Upper lobe of left lung (tissue), 6 donors: ENCODE measurements at places on chromosomes 12 and 14. TPM values are rescaled to one million over a fixed set of nuclear protein-coding genes. Genes with fewer than 3 reads are reported as not detected.
A peak's percentile ranks its signal among the peaks of the same experiment; 100 is the strongest.

DBX2 gene
- total RNA-seq = not detected

MSI1 gene
- not detected for total RNA-seq

DNA sequence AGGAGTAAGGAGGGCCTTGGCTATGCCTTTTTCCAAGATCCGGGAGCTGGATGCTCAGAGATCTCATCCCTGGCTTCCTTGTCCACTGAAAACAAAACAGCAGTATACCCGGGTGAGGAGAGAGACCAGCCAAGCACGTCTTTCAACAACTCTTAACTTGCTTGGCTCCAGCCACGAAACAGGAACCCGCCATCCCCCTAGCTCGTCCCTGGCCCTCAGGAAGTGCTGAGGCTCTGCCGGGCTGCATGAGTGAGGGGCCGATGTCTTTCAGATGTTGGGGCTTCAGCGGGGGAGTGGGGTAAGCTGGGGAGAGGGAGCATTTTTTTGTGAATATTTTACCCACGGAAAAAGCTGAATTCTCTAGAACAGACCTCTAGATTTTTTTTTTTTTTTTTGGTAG, 231.1 kb downstream of the CACNA1C start:
- peak; percentile 37 for DNase-seq

SAMD15 gene
- total RNA-seq = 0.74 TPM
